Panc1 (cell line): ENCODE measurements at places on chromosomes 3 and 15.

- no peaks in the 10 kb centered on the region for H3K36me3 ChIP-seq
- H3K4me3 ChIP-seq, result no peak overlapping the region
- peak overlapping the region; percentile 51; the same call in 1 of the 2 replicates for H3K27ac ChIP-seq
- no peaks in the 10 kb centered on the region for H3K27me3 ChIP-seq
- H3K4me1 ChIP-seq, result no peaks in the 10 kb centered on the region; the same call in 1 of the 2 replicates
- DNase-seq, result no peak
Measured at GRCh38 chr3:11498646-11499045, 145.1 kb downstream of the VGLL4 start.

GRCh38 chr15:42239528-42240182, 31.6 kb upstream of the VPS39 start:
- H3K4me3 ChIP-seq, result no peak overlapping the region
- no peak for DNase-seq
- no peak overlapping the region for H3K27ac ChIP-seq
- H3K4me1 ChIP-seq, result no peaks in the 10 kb centered on the region

- H3K4me3 ChIP-seq, result no peak overlapping the region
- peaks cover 20% of the 10 kb centered on the region for H3K4me1 ChIP-seq
- no peak for DNase-seq
- H3K36me3 ChIP-seq, result no peaks in the 10 kb centered on the region
- H3K27ac ChIP-seq, result no peak overlapping the region
Measured at GRCh38 chr15:44188795-44189194, 6.3 kb downstream of the FRMD5 start.

DNA sequence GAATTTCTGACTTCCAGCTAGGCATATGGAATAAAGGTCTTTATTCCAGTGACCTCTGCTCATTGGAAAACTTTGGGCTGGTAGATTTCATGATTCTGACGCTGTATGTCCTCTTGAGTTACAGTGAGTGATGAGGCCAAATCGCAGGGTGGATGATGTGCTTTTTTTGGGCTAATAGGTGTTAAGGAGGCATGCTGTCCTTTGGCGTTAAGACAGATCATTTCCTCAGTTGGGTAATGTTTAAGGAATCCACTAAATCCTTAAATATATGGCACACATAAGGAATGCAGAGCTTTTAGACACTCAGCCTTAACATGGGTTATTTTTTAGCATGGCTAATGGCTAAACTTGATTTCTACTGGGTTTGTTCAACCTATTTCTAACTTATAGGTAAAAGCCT, 87.9 kb downstream of the LPP start:
- H3K4me3 ChIP-seq, result no peak overlapping the region
- peaks cover 31% of the 10 kb centered on the region for H3K4me1 ChIP-seq
- H3K27me3 ChIP-seq, result no peaks in the 10 kb centered on the region
- H3K36me3 ChIP-seq, result no peaks in the 10 kb centered on the region
- H3K27ac ChIP-seq, result no peak overlapping the region

GRCh38 chr3:171804618-171805389, 5.5 kb downstream of the PLD1 start:
- H3K4me3 ChIP-seq, result no peak overlapping the region
- H3K27me3 ChIP-seq, result no peaks in the 10 kb centered on the region
- DNase-seq, result no peak
- H3K36me3 ChIP-seq, result no peaks in the 10 kb centered on the region

- DNase-seq, result no peak
- H3K36me3 ChIP-seq, result no peaks in the 10 kb centered on the region
- no peak overlapping the region for H3K27ac ChIP-seq
- H3K4me3 ChIP-seq, result no peak overlapping the region
Measured at GRCh38 chr3:61060411-61060861, 190.8 kb downstream of the FHIT start.

DNA sequence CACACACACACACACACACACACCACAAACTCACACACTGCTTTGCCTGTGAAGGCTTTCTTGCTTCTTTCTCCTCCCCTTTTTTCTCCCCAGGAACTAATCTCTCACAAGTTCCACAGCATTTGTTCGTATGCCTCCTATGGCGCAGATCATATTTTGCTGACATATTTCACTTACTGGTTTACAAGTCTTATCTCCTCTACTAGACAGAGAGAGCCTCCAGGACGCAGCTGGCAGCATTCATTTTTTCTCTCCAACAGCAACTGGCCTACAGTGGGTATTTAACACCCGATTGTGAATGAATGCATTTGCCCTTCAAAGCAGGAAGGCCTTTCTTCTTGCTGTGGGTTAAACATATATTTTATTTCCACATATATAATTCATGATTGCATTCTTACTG, 47.0 kb upstream of the DLG1 start:
- H3K27ac ChIP-seq, result no peak overlapping the region
- no peak for DNase-seq
- H3K27me3 ChIP-seq, result no peaks in the 10 kb centered on the region
- H3K36me3 ChIP-seq, result no peaks in the 10 kb centered on the region
- no peaks in the 10 kb centered on the region for H3K4me1 ChIP-seq
- no peak overlapping the region for H3K4me3 ChIP-seq

DNA sequence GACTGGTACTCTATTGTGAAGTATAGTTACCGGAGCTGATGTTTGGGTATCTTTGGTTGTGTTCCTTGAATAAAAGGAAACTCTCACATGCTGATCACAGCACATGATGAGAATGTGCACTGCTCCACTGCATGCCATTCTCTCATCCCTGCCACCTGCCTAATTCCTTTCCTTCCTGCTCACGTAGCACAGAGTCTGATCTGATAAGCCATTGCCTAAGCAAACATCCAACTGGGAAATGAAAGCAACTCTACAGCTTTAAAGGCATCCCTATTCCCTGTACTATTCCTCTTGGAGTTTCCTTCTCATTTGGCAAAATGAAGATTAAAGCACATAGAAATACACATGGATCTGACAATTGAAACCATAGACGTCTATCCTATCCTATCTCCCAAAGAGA, 359.8 kb downstream of the C3orf38 start:
- H3K4me1 ChIP-seq, result no peaks in the 10 kb centered on the region
- H3K4me3 ChIP-seq, result no peak overlapping the region
- no peaks in the 10 kb centered on the region for H3K27me3 ChIP-seq
- no peaks in the 10 kb centered on the region for H3K36me3 ChIP-seq

GRCh38 chr15:64905119-64905831, 6.4 kb upstream of the ANKDD1A start:
- no peak overlapping the region for H3K4me3 ChIP-seq
- H3K4me1 ChIP-seq, result no peaks in the 10 kb centered on the region

DNA sequence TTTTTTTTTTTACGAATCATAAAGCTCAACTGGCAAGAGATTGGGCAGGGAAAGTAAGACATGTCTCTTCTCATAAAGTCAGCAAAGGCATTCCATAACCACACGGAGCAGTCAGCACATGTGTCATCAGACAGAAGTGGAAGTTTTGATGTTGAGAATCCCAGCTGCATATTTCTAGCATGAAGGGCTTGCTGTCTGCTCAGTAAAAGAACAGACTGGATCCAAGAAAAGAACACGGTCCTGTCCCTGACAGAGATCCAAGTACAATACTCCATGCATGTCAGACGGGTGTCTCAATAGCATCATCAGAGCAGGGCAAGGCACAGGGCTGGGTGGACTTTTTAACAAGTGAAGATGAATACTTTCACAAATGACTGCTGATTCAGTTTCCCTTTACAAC, 38.2 kb downstream of the ABI3BP start:
- no peaks in the 10 kb centered on the region for H3K4me1 ChIP-seq
- no peaks in the 10 kb centered on the region for H3K36me3 ChIP-seq

GRCh38 chr3:171783626-171784025, 26.7 kb downstream of the PLD1 start:
- H3K36me3 ChIP-seq, result no peaks in the 10 kb centered on the region
- peaks cover 61% of the 10 kb centered on the region for H3K4me1 ChIP-seq
- H3K4me3 ChIP-seq, result no peak overlapping the region

DNA sequence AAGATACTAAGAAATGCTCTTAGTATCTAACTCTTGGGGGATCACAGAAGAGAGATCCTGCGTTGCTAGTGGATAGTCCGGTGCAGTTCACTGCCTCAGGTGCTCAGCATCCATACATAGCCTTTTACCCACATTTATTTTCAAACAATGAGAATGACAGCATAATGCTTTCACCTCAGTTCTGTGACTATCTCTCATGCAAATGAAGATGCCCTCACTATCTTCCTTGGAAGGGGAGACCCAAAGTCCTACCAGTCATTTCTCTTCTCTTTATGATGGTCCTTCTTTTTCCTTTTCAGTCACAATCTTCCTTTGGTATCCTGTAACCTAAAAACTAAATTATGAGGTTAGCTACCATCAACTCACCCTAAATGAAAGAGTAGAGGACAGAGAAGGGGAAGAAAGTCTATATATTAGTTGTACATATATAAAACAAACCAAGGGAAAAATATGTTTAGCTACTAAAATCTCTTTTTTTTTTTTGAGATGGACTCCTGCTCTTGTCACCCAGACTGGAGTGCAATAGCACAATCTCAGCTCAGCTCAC, 30.9 kb upstream of the SLC28A2 start:
- peaks cover 4% of the 10 kb centered on the region for H3K4me1 ChIP-seq
- DNase-seq, result no peak
- no peaks in the 10 kb centered on the region for H3K36me3 ChIP-seq
- no peak overlapping the region for H3K4me3 ChIP-seq

GRCh38 chr3:43919029-43919428, 228.3 kb downstream of the ABHD5 start:
- H3K4me3 ChIP-seq, result no peak overlapping the region
- no peaks in the 10 kb centered on the region for H3K4me1 ChIP-seq
- H3K36me3 ChIP-seq, result no peaks in the 10 kb centered on the region
- no peak for DNase-seq
- H3K27ac ChIP-seq, result no peak overlapping the region

DNA sequence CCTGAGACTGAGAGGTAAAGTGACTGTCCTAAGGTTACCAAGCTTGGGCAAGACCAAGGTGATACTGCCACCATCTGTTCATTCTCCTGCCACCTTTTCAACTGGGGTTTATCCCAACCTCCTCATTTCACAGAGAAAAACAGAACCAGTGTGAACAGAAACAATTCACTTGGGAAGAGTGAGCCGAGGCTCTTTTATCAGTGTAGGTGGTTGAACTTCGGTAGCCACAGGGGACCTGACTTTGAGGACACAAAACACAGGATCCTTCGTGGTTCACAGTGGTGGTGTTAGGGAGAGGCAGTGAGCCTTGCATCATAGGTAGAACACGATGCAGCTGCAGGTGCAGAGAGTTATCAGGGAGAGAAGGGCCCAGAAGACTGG, 72.8 kb upstream of the ICE2 start:
- no peak overlapping the region for H3K27ac ChIP-seq

DNA sequence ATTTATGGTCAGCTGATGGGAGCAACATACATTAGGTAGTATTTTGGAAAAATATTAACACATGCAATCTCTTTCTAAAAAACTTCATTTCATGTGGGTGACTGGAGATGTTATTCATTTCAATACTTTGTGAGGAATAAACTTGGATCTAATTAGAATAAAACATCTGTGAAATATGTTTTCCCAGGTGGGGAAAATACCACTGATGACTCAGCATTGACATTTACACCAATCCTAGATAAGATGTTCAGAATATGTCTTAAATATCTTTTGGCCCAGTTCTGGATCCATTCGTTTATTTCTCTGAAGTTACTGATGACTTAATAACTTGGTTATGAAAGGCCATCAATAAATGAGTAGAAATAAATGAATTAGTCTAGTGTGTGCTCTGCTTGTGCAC, 247.6 kb downstream of the CHST2 start:
- no peaks in the 10 kb centered on the region for H3K36me3 ChIP-seq
- DNase-seq, result no peak
- no peak overlapping the region for H3K4me3 ChIP-seq
- no peak overlapping the region for H3K27ac ChIP-seq
- H3K27me3 ChIP-seq, result no peaks in the 10 kb centered on the region
- no peaks in the 10 kb centered on the region for H3K4me1 ChIP-seq
